Hypothalamus (tissue), 51 donors: ENCODE measurements at places on chromosomes 1 and 21.

GRCh38 chr1:6171548-6172124 lies 8.5 kb downstream of the CHD5 start:
- no peak for DNase-seq

GRCh38 chr1:163928069-163928468 lies 606.3 kb downstream of the NUF2 start:
- no peak for DNase-seq

- no peak for DNase-seq
These were observed 22.3 kb downstream of the APP start for GRCh38 chr21:26148071-26148839.

GRCh38 chr1:160800142-160800541 lies 4.2 kb downstream of the LY9 start:
- no peak for DNase-seq

- no peak for DNase-seq
These were observed 42.9 kb upstream of the ID3 start for GRCh38 chr1:23601968-23602876.

DNA sequence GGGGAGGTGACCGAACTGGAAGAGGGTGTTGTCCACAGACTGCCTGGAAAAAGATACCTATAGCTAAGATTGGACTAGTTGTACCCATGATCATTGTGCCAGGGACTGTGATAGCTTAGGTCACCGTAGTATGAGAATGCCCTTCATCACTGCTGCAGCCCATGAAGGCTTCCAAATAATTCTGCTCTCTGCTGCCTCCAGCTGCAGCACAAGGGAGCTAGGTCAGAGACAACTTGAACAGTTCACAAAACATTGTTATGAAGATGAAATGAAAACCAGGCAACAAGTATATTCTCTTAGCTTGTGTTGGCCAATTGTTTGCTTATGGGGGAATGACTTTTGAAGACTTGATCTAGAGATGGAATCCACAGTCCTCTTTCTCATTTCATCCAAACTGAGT lies 246.7 kb downstream of the MRPL39 start:
- DNase-seq: no peak

GRCh38 chr21:16678429-16679160 lies 834.2 kb upstream of the CXADR start:
- no peak for DNase-seq

GRCh38 chr1:68145418-68146126 lies 86.8 kb downstream of the WLS start:
- no peak for DNase-seq

DNA sequence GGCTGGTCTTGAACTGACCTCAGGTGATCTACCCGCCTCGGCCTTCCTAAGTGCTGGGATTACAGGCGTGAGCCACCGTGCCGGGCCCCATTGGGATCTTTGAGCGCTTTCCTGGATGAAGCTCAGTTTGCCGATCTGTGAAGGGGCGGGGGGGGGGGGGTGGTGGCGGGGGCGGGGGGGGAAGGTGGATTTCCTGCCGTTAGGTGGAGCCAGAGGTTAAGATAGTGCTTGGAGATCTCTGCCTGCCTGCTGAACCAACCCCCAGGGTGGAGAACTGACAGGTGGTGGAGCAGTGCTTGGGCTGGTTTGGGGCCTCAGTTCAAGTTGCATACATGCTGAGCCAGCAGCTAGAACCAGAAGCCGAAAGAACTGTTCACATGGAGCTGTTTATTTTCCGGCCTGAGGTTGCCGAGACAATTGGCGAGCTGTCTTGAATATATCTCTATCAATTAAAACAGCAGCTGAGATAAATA lies 1.7 kb downstream of the TMCC2 start:
- DNase-seq: peak; percentile 75

DNA sequence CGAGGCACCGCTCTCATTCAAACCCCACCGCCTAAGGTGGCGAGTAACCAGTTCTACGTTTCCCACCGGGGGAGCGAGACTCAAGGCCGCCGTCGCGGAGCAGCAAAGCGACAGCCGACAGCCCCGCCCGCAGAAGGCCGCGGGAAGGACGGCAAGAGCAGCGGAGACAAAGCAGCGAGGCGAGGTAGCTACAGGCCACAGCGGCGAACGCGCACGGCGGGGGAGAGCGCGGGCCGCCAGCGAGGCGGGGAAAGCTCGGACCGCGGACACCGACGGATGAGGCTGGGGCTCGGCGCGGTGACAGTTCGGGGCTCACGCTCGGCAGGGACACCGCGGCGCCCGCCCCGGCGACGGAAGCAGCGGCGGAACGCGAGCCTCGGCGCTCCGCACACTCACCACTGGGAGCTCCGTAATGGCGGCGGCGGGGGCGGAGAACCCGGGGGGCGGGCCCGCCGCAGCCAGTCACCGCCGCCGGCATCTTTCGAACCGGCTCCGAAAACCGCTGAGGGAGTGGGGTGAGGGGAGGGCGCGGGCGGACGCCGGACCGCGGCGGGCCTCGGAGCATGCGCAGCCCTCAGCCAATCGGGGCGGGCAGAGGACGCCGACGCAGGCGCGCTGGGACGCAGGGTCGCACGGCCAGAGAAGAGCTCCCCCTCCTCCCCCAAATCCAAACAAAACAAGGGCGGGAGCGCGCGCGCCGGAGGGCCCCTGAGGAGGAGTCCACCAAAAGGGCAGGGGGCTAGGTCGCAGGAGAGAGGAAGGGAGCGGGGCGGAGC lies 666 bp downstream of the HP1BP3 start:
- peak; percentile 85 for DNase-seq
